Activated effector memory CD4-positive, alpha-beta T cell treated with Interleukin-2 at 50 U/mL for 16 hours (primary cell): ENCODE measurements at places on chromosomes 1 and 21.

DNA sequence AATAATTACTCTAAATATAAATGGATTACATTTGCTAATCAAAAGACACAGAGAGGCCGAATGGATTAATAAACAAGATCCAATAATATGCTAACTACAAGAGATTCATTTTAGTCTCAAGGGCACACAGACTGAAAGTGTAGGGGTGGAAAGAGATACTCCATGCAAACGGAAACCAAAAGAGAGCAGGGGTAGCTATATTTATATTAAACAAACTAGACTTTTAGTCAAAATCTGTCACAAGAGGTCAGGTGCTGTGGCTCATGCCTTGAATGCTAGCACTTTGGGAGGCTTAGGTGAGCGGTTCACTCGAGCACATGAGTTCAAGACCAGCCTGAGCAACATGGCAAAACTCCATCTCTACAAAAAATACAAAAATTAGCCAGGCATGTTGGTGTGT, 33.6 kb upstream of the DISP1 start:
- DNase-seq: no peak

DNA sequence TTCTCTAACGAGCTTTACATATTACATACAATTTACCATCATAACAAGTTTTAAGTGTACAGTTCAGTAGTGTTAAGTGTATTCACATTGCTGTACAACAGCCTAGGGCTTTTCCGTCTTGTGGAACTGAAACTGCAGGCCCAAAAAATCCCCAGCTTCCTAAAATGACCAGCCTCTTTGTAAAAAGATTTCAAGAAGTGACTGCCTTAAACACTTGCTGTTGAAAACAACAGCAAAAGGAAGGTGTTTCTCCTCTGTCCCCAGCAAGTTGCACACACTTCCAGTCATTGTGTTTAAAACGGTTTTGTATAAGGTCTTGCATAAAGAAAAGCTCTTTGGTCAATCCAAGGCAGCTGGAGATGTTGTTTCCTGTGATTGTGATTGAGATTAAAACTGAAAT, 16.0 kb upstream of the GBP1 start:
- DNase-seq: no peak

- no peak for DNase-seq
These were observed 90.1 kb upstream of the DIRAS3 start for GRCh38 chr1:68140536-68140935.

DNA sequence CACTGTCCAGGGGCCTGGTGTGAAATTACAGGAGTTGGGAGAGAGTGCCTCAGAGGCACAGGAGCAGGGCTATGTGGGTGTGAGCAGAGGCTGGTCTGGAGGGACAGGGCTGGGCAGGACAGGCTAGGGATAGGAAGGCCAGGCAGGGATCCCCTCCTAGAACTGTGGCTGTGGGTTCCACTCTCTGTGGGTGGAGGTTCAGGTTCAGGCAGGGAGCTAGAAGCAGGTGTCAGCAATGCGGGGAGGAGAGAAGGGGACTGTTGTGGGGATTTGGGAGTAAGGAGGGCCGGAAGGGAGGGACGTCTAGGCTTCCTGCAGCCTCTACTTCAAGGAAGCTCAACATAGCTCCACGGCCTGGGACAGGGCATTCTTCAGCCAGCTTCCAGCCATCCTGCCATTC, 8.3 kb upstream of the GPR61 start:
- DNase-seq: no peak

- no peak for DNase-seq
These were observed 34.7 kb downstream of the SH3BP5L start for GRCh38 chr1:248791010-248791409.

GRCh38 chr1:233721004-233721595, 107.2 kb downstream of the KCNK1 start:
- no peak for DNase-seq

GRCh38 chr21:42381347-42381984, 14.4 kb downstream of the TMPRSS3 start:
- DNase-seq: no peak

DNA sequence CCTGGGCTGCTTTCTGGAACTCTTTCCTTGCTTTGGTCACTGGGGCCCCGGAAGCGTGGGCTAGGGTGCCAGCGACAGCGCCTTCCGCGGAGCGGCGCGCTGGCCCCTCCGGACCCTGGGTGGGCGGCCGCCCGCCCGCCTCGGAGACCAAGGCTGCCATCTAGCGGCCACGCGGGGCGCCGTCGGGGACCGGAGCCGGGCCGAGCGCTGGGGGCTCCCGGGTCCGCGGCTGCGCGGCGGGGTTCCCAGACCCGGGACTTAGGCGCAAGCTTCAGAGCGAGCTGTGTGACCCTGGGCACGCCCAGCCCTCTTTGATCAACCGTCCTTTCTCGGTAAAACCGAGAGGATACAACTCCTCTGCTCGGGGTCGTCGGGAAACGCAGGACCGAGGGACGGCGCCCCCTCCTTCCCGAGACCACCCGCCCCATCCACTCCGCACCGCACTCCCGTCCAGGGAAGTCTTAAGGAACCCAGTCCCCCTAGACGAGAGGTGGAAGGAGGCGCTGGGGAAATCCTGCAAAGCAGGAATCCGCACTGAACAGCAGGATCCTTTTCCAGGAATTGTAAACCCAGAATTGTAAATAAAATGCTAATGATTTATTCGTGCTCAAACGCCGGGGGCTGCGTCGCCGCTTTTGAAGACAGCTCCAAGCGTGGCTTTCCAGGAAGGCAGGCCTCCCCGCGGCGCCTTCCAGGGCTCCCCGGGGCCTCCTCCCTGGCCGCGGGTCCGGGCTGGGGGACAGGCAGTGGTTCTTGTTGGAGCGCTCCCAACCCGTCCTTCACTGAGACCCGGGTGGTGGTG, 41.2 kb downstream of the RRAGC start:
- DNase-seq: peak; percentile 15

GRCh38 chr1:231232870-231233734, 7.9 kb upstream of the GNPAT start:
- DNase-seq: no peak

DNA sequence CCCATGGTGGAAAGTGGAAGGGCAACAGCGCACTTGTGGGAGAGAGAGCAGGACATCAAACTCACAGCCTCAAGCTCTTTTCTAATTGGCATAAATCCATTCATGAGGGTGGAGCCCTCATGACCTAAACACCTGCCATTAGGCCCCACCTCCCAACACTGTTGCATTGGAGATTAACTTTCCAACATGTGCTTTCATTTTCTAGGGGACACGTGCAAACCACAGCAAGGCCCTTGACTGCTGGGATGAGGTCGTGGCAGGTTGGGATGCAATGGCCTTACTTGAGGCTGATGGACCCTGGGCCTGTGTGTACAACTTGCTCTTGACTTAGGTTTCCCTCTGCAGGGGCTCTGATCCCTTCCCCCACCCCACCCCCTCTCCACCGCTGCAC, 35.9 kb upstream of the NEK2 start:
- DNase-seq: no peak

DNA sequence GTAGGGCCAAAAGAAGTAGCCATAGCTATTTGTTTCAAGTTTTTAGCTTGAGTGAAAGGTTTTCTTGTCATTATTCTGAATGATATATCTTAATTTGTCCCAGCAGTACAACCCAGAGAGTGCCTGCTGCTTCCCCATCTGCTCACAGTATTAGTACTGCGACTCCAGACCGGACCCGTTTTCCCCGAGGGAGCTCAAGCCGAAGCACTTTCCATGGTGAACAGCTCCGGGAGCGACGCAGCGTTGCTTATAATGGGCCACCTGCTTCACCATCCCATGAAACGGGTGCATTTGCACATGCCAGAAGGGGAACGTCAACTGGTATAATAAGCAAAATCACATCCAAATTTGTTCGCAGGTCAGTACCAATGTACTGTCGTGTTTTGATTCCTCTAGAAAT, 37.2 kb upstream of the C1orf115 start:
- DNase-seq: no peak

DNA sequence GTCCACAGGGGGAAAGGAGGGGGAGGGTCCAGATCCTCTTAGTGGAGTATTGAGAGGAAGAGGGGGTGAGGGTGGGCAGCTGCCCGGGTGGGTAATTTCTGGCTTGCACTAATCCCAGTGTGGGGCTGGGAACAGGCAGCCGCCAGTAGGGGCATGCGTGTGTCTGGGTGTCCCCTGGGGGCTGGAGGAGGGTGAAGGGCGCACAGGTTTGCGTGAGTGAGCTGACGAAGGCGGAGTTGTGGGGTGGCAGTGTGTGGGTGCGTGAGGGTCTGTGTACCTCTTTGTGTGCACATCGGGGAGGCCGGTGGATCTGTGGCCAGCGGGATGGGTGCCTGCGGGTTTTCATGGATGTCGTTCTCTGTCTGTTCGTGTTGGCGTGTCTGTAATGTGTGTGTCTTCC, 97.3 kb downstream of the PAX7 start:
- DNase-seq: no peak

GRCh38 chr1:85258536-85259117, 835 bp downstream of the C1orf52 start:
- no peak for DNase-seq

DNA sequence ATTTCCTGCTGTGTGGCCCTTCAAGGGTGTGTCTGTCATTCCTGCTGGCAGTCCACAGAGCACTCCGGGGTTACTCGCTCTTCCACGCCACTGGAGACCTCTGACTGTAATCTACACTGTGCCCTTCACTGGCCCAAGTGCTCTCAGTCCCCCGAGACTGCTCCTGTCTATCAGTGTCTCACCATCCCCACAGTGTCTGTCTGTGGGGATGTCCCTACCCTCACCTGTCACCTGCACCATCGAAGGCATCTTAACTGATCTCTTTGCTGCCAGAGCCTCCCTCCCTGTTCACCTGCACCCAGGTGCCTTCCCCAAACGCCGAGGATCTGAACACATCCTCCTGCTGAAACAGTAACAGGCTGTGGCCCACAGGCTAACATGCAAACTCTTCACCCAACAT, 136.7 kb downstream of the MATN1 start:
- no peak for DNase-seq

DNA sequence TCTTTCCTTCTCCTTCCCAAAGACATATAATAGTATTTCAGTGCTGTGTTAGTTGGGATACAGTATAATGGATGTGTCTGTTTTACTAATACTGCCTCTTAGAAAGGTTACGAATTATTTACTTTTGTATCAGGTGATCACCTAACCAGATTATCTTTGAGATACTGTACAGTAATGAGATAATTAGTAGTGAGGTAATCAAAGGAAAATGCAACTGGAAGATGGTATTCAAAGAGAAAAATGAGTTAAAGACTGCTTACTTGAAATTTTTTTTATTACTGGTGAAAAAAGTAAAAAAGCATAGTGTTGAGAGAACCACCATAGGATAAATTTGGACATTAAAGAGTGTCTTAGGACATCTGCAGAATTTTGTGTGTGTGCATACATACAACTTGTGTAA, 10.9 kb downstream of the SMG7 start:
- no peak for DNase-seq

- DNase-seq: no peak
These were observed 27.5 kb upstream of the KDM4A start for GRCh38 chr1:43622471-43622870.

GRCh38 chr1:156510709-156511108, 10.1 kb upstream of the MEF2D start:
- DNase-seq: no peak

GRCh38 chr1:174791863-174792262, 207.9 kb upstream of the CACYBP start:
- DNase-seq: no peak

DNA sequence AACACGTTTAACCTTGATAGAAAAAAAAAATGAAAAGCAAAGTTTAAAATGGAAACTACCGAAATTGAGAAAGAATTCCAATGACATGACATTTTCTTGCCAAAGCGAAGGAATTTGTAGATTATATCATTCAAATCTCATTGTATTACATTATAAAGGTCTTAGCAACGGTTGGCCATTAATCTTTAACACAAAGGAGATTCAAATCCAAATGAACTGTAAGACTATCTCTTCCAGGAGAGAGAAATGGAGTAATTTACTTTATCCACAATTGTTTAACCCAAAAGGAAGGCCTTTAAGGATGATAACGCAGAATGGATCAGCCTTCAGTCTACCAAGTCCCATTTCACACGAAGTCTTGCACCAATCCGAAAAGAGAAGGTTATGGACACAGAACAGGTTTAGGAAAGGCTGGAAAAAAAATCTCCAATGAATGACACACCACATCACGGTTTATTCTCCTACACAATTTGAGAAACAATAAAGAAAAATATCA, 1.5 kb downstream of the ENAH start:
- no peak for DNase-seq

GRCh38 chr1:21331752-21332478, 41.7 kb upstream of the ECE1 start:
- DNase-seq: no peak

- DNase-seq: no peak
These were observed 6.0 kb downstream of the DYNLT5 start for GRCh38 chr1:66758241-66758755.

- DNase-seq: no peak
These were observed 33.0 kb downstream of the ADGRL2 start for GRCh38 chr1:81833722-81834121.

DNA sequence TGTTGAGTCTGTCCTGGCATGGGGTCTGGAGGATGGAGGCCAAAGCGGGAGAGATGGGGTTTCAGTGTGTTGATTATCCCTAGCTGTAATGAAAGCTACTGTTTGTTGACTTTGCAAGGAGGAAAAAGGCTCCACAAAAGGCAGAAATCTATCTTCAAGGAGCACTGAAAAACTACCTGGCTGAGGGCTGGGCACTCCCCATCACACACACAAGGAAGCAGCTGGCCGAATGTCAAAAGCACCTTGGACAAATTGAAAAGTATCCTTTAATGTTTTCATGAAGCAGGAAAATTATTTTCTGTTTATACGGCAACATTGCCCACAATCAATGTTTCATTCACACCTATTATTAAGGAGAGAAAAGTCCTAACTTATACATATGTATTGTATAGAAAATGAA, 27.8 kb upstream of the PWP2 start:
- no peak for DNase-seq

GRCh38 chr1:147892731-147893214, 9.8 kb upstream of the GJA8 start:
- DNase-seq: no peak

- DNase-seq: no peak
These were observed 49.2 kb downstream of the ASH1L start for GRCh38 chr1:155513300-155513916.
